NCI-H69 (cell line): ENCODE measurements at places on chromosomes 11 and 22.
A peak's percentile ranks its signal among the peaks of the same experiment; 100 is the strongest.

DNA sequence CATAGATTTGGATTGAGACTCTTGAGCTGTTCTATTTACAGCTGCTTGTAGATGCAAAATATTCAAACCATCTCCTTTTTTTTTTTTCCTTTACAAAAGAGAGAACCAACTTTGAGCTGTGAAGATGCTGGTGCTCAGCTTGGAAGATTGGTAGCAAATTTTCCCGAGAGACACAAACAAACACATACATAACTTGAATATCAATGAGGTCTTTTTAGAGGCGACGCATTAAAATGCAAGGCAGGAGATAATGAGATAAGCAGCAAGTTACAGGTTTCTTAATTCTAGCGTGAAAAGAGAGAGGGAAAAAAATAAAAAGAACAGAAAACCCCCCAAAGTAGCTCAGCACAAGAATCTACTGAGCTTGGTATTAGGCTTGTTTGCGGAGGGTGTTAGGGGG is 247.0 kb upstream of the SORL1-AS1 start:
- DNase-seq, result no peak

- peak; percentile 67 for DNase-seq
Measured at GRCh38 chr11:77198440-77198849, 70.4 kb downstream of the MYO7A start.

GRCh38 chr11:3873712-3874349 is 18.4 kb downstream of the STIM1 start:
- peak; percentile 69 for DNase-seq

DNA sequence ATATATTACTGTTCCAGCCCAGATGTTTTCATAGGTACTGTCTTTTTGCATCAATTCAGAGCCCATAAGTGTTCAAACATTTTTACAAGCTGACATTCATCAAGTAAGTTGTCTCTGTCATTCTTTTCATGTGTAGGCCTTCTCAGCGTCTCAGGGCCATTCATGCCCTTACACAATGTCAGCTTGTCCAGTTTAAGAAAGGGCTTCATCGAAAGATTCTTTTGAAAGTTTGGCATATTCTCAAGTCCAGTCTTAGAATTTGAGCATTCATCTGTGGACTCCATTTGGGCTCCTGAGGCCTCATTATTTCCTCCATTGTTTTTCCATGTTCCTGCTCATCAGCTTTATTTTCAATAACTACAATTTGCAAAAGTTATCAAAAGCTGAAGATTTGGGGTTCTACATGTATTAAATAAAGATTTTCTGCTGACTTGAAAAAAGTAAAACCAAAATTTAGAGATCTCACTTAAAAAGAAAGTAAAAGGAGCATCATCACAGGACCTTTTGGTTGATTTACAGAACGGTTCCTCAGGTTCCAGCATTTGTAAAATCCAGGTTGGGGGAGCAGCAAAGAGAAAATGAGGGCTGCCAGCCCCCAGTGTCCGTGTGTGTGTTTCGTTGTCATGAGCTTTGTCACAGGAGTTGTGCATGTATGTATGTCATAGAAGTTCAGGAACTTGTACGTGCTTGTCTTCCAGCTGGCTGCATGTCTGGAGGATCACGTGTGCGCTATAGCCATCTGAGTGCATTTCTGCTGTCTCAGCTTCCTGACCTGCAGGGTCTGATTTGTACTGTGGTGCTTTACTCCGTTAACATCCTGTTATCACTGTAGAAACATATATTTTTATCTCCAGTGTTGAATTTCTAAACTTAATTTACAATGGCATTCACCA is 15.6 kb downstream of the MOV10L1 start:
- no peak for DNase-seq

GRCh38 chr22:31045900-31046538 is 35.1 kb upstream of the SMTN start:
- DNase-seq, result peak; percentile 46

- no peak for DNase-seq
Measured at GRCh38 chr22:33544707-33545106, 375.6 kb downstream of the LARGE1 start.

- no peak for DNase-seq
Measured at GRCh38 chr11:85955531-85955930, 100.3 kb downstream of the CCDC83 start.

DNA sequence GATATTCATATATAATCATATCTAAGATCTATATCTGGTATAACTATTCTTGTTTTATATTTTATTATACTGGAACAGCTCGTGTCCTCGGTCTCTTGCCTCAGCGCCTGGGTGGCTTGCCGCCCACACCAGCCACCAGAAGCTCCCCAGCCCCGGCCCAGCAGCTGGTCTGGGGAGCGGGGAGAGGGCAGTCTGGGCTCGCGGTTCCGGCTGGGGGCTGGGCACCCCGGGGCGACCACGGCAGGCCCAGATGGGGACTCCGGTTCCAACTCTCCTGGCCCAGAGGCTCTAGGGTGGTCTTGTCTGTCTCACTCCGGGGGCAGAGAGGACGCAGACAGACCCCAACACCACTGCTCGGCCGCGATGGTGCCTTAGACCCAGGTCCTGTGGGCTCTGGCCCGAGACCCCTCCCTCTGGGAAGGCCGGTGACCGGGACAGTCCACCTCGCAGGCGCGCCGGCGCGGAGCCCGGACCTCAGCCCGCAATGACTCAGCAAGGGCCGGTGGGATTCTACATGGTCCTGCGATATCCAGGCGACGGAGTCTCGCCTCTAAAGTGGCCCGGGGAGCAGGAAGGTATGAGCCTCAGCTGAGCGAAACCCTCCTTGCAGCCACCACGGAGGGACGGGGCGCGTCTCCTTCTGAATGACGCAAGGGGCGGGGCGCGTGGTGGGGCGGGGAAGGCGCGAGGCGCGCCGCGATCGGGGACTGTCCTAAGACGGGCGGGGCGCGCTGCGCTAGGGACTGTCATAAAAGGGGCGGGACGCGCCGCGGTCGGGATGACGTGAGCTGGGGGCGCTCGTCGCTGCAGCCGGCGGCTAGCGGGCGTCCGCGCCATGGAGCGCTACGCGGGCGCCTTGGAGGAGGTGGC is at the start of gene DGCR6:
TSS of gene DGCR6 (plus strand) at position 781 of the 870 bp plus-strand sequence. CDS start at position 836, 55 bp downstream.
- no peak for DNase-seq

GRCh38 chr22:48957311-48957986 is 870.2 kb downstream of the BRD1 start:
- no peak for DNase-seq

GRCh38 chr11:79185351-79185750 is 255.5 kb downstream of the TENM4 start:
- no peak for DNase-seq

DNA sequence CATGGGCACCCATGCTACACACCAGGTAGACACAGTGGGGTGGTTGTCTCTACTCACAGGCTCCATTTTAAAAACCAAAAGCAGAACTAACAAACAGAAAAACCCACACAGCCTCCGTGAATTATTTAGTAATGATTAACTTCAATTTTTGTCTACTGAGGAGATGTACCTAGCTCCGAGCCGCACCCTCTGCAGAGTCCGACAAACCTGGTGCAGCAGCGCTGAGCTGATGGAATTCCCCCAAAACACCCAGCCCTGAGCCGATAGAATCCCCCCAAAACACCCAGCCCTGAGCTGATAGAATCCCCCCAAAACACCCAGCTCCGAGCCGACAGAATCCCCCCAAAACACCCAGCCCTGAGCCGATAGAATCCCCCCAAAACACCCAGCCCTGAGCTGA is 927.0 kb downstream of the BRD1 start:
- DNase-seq, result no peak

DNA sequence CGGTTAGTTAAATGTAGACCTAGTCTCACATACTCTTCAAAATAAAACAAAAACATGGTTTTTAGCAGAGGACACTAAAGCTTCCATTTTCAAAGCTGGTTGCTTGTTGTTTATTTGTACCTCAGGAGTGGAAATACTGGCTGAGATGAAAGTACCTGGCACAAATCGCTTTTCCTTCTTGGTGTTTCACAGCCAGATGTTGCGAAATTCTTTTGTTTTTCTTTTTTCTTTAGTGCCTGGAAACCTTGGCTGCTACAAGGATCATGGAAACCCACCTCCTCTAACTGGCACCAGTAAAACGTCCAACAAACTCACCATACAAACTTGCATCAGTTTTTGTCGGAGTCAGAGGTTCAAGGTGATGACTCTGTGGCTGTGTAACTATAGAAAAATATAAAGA is 48.3 kb downstream of the KREMEN1 start:
- DNase-seq, result no peak

GRCh38 chr22:25206998-25207397 is 7.3 kb downstream of the CRYBB3 start:
- no peak for DNase-seq

- DNase-seq, result no peak
Measured at GRCh38 chr11:95569207-95569606, 220.4 kb downstream of the FAM76B start.

- no peak for DNase-seq
Measured at GRCh38 chr11:134626032-134626431, 214.0 kb upstream of the B3GAT1 start.

DNA sequence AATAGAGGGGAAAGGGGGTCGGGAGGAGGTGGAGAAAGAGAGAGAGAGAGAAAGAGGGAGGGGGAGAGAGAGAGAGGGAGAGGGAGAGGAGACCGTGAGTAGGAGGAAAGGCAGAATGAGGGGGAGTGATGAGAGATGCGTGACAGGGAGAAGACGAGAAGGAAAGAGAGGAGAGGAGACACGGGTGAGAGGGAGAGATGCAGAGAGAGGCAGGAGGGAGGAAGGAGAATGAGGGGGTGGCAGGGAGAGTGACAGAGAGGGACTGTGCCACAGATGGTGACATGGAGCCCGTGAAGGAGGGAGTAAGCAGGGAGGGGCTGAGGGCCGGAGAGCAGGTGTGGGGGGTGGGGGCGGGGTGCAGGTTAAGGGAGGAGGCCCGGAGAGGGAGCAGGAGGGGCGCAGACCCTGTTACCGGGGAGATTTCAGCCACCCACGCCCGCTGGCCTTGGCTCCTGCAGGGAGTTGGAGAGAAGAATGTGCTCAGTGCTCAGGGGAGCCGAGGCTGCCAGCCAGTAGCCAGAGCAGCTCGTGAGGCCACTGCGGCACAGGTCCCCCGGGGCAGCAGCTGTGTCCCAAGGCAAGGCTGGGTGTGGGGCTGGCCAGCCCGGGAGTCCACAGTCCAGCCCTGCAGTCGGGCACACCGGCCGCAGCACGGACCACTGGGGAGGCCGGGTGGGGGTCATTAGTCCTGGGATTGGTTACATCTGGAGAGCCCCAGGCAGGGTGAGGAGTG is at the start of gene SSTR3:
TSS of gene SSTR3 (minus strand) at position 304 of the 733 bp plus-strand sequence. CDS start 4,674 bp downstream, outside the sequence.
- peak; percentile 25 for DNase-seq

DNA sequence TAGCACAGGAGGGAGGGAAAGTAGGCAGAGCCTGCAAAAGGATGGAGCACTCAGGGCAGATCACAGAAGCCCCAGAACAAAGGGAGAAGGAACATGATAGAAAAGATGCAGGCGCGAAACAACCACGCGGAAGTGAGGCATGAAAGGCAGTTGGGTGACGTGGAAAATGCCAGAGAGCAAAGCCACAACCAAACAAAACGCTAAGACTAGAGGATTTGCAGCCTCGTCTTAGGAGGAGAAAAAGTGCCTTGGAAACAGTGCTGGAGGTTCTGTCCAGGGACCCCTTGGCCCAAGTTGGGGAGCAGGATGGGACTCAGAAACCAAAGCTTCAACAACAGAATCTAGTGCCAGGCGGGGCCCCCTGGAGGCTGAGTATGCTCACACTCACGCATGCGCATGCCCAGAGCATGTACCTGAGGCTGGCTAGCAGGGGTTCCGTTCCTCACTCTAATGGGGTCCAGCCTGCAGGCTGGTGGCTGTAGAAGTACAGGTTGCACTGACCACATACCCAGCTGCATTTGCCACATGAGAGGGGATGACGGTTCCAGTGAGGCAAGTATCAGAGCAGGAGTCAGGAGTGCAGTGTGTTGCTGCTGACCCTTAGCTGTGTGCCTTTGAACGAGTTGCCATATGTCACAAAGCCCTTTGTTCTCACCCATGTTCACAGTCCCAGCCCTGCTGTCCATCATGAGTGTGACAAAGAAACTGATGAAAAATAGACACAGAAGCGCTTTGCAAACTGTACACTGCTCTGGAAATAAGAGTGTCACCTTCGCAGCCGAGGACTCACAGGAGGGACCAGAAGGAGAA is 568.6 kb upstream of the CADM1 start:
- peak; percentile 72 for DNase-seq

GRCh38 chr22:37079158-37079557 is 27.6 kb downstream of the KCTD17 start:
- DNase-seq, result no peak

DNA sequence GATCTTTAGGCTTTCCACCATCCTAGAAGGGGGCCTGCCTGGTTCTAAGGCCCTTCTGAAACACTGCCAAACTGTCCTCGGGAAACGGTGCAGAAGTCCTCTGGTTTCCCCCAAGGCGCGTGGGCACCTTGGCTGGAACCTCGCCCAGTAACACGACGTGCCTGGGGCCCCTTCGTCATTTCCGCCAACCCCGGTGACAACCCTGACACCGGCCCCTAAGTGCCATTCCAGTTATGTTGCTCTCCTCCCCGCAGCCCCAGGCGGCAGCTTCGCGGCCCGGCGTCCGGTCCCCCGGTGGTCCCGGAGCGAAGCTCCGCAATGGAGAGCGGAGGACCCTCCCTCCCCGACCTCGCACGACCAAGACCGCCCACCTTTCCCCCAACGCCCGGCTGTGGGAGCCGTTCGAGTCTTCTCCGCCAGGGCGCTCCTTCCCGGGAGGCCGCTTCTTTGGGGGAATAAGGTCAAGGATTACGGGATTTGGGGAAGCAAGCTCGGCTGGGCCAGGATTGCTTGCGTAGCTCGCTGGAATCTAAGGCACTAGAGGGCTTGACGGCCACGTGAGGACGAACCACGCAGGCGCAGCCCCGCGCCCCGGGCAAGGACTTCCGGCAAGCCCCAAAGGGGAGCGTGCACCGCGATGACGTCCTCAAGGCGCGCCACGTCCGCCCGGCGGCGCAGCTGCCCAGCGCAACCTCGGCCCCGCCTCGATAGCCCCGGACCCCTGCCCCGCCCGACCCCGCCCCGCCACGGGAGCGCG is 626 bp downstream of the RNH1 start:
- DNase-seq, result peak; percentile 99

- DNase-seq, result no peak
Measured at GRCh38 chr11:81870066-81870412, 863.6 kb downstream of the FAM181B start.

DNA sequence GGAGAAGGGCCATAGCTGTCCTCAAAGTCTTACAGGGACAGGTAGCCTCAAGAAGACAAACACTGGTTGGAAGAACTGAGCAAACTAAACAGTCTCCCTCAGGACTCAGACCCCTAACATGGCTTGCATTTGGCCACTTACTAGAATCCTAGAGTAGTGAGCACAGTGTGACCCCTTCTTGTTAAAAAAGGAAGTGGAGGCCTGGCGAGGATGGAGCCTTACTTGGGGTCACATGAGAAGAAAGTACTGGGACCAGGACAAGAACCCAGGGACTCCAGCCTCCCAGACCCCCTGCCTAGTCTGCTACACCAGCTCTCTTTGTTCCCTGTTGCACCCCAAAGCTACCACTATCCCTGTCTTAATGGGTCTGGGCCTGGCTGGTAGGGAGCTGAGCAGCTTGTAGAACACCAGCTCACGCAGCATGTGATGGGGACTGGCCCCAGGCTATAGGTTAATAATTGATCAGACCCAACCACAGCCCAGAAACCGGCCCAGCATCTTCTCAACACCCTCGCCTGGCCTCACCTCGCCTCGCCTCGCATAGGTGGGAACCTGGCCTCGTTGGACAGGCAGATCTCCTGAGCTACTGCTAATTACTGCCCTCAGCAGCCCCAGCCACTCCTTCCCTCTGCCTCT is 17.6 kb downstream of the DGAT2 start:
- no peak for DNase-seq
